ENCODE measurements at places on chromosomes 2 and 18.

DNA sequence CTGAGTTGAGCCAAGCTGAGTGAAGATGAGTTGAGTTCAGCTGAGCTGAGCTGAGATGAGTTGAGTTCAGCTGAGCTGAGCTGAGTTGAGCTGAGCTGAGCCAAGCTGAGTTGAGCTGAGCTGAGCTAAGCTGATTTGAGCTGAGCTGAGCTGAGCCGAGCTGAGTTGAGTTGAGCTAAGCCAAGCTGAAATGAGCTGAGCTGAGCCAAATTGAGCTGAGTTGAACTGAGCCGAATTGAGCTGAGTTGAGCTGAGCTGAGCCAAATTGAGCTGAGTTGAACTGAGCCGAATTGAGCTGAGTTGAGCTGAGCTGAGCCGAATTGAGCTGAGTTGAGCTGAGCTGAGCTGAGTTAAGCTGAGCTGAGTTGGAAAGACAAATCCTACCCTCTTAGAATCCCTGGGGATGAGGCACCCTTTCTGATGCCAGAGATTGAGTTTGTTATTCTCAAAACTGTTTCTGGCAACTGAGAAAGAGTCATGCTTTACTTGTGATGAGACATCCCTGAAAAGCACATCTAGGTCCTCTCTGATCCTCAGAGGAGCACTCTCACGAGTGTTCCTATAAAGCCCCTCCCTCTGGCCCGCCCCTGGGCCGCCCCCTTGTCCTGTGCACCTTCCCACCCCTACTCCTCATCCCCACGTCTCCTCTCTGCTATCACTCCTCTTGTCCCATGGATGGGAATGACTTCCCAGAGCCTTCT, 116.5 kb downstream of the MCFD2 start:
- no peak for DNase-seq

DNA sequence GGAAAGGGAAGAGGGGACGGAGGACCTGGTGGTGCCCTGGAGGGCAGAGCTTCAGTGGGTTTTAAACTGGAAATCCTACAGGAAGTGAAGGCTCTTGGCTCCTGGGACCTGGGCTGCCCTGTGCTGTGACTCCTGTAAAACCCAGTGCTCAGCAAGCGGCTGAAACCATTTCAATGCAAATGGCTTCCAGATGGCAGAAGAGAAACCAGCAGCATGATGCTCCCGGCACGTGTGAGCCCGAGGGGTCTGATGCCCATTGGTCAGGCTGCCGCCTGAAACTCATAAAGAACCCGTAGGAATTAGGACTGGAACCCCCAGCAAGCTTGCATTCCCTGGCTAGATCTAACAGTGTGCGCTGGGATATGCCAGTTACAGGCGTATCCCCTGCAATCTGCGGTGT, 109.2 kb upstream of the THOC1 start:
- DNase-seq: no peak

GRCh38 chr2:137799600-137799999, 164.7 kb upstream of the HNMT start:
- DNase-seq: no peak

DNA sequence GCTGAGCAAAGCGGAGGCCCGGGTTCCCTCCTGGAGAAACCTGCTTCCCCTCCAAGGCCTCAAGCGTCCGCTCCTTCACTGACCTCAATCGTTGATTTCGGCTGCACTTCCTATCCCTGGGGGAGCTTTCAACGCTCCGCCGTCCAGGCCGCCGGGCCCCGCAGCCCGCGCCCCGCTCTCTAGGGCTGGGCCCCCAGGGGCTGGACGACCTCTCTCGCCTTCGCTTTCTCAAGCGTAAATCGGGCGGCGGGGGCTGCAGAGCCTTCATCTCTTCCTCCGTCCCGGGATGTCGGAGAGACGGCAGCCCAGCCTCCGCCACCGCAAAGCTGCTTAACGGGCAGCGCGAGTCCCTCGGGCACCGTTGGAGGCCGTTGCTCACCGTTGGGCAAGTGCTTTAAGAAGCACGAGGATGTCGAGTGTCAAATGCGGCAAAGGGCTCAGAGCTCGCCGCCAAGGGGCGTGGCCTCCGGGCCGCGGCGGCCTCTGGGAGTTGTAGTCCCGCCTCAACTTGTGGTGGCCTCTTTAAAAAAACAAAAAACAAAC, 8.5 kb downstream of the HES6 start:
- DNase-seq: peak; percentile 88

DNA sequence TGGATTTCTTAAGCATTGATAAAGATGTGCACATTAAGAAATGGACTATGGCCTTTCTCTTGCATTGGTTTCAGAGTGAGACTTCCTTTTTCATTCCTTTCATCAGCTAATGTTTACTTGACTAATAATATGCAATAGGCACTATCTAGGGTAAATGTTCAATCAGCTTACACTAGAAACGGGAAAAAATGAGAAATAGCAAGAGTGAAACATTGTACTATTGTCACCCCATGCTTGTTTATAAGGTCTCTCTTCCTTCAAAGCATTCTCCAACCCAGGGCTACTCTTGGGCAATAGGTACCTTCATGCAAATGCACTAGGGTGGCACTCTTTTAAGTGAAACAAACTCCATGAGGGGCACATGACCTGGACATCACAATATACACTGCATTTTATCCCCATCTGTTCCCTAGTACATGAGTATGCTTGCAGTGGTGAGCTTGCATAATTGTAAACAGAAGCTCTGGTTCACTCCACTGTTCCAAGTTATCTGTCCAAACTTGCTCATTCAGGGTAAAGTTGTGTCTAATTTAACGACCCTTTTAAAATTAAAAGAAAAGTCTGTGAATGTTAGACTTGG, 402.3 kb downstream of the ERBB4 start:
- DNase-seq: no peak

DNA sequence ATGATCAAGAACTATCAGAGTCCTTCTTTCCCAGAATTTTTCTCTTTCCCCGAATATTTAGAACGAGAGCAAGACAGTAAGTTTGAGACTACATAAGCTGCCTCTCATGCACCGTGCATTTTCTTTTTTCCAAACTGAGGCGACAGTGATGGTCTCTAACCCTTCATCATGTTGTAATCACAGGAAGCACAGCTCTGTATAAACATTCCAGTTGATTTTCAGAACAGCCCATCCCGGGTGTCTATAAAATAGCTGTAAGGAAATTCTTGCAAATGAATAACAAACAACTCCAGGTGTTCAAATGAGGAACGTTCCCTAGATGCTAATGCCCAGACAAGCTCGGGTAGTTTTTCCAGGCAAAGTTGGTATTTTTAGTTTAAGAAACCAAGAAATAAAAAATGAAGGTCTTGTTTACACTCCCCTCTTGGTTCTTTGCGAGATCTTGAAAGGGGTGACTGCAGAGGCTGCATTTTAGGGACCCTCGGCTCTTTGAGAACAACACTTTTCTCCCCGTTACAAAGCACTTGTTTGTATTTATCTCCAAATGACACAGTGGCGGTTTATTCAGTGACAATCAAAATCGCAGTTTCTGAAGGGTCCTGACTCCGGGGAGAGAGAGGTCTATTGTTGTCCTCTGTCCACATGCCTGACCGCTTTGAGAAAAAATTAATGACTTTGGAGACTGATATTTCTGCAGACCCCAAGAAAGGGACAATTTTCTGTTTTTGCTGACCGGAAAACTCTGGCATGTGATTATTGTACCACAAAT, 101.1 kb upstream of the NCK2 start:
- DNase-seq: no peak

GRCh38 chr18:77571743-77572142, 322.1 kb downstream of the GALR1 start:
- DNase-seq: no peak

DNA sequence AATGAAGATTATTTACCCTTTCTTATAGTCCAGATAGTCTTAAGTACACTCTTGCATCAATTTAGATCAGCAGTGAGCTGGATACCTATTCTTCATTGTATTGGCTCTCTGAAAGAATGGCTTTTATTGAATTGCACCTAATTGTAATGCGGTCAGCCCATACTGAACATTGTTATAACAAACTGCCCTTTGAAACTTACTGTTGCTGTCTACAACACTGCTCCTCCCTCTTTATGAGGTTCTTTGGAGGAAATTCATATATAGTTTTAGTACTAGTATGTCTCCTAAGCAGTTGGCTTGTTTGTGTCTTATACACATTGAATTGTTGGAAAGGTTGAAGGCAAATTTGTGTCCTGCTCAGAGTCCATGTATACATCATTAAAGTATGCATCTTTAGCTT, 66.5 kb upstream of the UGP2 start:
- no peak for DNase-seq

DNA sequence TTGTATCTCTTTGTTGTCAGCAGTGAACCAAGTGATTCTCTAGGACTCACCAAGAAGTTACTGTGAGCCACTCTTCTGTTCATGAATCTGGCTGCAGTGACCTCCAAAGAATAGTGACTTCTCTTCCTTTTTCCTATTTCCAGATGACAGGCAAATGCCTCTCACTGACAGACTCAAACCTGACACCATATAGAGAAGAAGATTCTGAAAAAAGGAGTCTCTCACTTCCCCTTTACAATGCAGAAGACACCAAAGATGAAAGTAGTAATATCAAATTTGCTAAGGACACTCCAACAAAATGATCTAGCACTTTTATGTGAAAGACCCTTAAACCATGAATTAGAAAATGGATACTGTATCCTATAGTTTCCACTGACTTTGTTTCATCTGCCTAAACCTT, 44.4 kb upstream of the SETBP1 start:
- DNase-seq: peak; percentile 14

- no peak for DNase-seq
Measured at GRCh38 chr2:196331851-196332250, 160.5 kb upstream of the STK17B start.

- no peak for DNase-seq
Measured at GRCh38 chr2:152480821-152481399, 145.9 kb downstream of the FMNL2 start.

DNA sequence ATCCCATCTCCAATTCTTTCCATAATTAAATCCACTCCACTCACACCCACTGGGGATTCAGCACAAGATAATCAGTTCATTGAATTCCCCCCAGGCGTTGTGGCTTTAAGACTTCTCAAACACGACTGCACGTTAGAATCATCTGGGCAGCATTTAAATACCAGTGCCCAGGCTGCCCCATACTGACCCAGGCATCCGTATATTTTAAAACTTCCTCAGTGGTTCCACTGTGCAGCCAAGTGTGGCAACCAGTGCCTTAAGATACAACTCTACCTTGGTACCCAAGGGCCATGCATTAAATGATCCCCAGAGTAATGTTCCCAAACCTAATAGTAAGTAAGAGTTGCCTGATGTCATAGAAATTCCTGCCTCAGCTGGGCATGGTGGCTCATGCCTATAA, 54.3 kb upstream of the BZW1 start:
- DNase-seq: no peak

GRCh38 chr2:74887960-74888700, 54.2 kb downstream of the HK2 start:
- DNase-seq: no peak

DNA sequence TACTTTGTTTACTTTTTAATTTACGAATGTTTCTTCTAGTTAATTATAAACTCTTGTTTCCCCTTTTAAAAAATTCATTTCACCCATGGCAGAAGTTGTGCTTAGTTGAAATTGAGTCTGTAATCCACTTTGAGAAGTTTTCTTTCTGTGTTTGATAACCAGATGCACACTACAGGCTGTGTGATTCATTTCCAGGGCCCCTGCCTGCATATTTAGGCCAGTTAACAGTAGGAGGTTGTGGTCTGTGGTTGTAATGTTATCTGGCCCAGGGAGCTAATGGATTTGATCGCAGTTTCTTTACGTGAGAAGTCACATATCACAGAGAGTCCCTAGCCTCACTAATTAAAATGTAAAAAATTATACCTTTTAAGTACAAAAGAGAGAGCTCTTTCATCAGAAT, 3.3 kb downstream of the CDH7 start:
- DNase-seq: no peak

- DNase-seq: no peak
Measured at GRCh38 chr2:12463189-12463588, 253.5 kb upstream of the TRIB2 start.

DNA sequence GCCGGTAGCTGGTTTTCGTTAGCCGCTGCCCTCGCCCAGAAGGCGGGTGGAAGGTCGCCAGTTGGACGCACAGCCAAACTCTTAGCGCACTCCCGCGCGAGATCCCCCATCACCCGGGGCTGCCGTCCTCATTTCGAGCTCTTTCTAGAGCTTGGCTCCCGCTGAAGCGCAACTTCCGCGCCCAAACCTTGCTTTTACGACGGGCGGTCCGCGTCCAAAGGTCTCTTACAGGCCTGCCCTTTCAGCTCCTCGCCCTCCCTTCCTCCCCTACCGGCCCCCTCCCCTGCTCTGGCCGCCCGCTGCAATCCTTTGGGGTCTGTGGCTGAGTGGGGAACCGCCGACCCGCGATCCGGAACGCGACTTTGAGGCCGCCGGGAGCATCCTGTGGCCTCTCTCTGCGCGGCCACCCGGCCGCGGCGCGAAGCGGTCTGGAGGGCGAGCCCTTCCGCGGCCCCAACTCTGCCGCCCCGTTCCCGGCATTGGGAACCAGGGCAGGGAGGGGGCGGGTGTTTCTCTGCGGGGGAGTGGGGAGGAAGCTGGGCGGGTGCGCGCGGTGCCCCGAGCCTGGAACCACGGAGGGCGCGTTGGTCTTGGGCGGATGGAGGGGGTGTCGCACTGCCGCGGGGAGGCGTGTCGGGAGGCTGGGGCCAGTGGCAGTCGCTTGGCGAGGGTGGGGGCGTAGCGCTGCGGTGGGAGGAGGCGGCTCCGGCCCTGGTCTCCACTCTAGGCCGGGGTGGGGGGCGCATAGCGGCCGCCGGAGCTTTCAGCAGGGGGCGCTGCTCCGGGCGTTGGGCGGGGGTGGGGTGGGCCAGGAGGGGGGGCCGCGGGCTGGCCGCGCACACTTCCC, at the start of gene GDF7:
GDF7 (plus strand) TSS at position 841 of the 847 bp plus-strand sequence. CDS start 96 bp downstream, outside the sequence.
- DNase-seq: peak; percentile 79

DNA sequence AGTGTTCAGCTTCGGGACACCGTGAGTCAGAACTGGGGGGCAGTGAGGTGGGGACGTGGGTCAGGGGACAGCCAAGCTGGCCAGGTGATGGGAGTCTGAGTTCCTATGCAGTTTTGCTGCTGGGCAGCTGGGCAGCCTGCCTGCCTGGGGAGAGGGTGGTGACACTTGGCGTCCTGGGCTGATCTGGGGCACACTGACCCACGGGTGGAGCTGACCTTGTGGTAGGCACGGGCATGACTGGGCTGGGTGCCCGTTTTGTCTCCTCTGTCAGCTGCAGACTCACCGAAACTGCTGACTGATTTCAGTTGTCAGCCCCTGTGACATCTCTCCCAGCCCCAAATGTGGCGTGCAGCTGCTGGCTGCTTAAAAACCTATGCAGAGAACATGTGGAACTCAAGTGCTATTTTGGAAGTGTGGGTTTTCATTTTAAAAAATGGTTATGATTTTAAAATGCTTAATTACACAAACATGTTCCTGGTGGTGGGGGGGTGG, 32.6 kb upstream of the E2F6 start:
- DNase-seq: peak; percentile 69

DNA sequence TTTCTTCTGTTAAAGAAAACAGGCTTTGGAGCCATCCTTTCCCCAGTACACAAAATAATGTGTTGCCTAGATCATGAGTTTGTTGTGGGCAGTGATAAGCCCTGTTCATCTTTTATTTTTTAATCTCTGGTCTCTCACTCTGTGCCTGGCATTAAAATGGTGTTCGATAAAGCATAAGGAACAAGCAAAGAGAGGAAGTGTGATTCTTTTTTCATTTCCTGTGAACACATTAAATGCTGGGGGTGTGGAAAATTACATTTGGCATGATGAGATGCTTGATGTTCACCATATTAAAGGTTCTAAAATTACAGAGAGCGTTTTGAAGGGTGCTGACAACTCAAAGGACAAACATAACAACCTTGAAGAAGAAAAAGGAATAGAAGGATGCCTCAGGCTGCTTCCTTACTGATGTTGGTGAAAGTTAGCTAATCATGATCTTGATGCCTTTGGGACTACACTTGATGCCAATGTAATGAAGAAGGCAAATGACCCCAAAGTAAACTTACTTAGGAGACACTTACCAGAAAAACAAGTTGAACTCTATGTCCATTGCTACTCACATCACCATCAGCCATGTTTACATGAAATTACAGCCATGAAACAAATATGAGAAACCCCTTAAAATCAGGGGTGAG, 33.0 kb downstream of the TMEFF2 start:
- no peak for DNase-seq
